ENCODE measurements at places on chromosomes 3 and 15. TPM values are rescaled to one million over a fixed set of nuclear protein-coding genes. Genes with fewer than 3 reads are reported as not detected.

Gene CIP2A
- polyA plus RNA-seq, result 2.7 TPM

Gene KLF15
- polyA plus RNA-seq, result not detected

Gene COL6A5
- not detected for polyA plus RNA-seq

Gene SH2D7
- polyA plus RNA-seq, result not detected

Gene CDCP1
- not detected for polyA plus RNA-seq

Gene INKA1
- 35.5 TPM for polyA plus RNA-seq

Gene TADA3
- polyA plus RNA-seq, result 52.6 TPM

Gene KCNAB1
- 0.26 TPM for polyA plus RNA-seq

Gene ERC2
- not detected for polyA plus RNA-seq

Gene PTPRG
- polyA plus RNA-seq, result 1.9 TPM

Gene IQCF2
- not detected for polyA plus RNA-seq

Gene HACD3
- 25.7 TPM for polyA plus RNA-seq

Gene TRIM71
- polyA plus RNA-seq, result not detected

Gene RARB
- polyA plus RNA-seq, result 0.21 TPM

Gene MCTP2
- 12.2 TPM for polyA plus RNA-seq

Measured in IgD-negative memory B cell (primary cell).